ENCODE measurements at places on chromosomes 7 and 10. TPM values are rescaled to one million over a fixed set of nuclear protein-coding genes. Genes with fewer than 3 reads are reported as not detected.

Gene PRLHR
- total RNA-seq: under 0.01 TPM

DNA sequence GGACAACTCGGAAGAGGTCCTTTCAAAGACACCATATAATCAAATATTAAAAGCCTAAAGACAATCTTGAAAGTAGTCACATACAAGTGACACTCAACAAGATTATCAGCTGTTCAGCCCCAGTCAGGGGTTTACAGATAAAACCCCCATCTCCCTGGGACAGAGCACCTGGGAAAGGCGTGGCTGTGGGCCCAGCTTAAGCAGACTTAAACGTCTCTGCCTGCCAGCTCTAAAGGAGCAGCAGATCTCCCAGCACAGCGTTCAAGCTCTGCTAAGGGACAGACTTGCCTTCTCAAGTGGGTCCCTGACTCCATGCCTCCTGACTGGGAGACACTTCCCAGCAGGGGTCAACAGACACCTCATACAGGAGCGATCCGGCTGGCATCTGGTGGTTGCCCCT, 18.0 kb downstream of the CDCA7L start:
- DNase-seq: no peak
- H3K4me1 ChIP-seq: no peaks in the 10 kb centered on the region
- H3K27ac ChIP-seq: no peak overlapping the region
- H3K4me3 ChIP-seq: no peak overlapping the region
- no peaks in the 10 kb centered on the region for H3K27me3 ChIP-seq

GRCh38 chr10:104299031-104299904, 30.3 kb downstream of the GSTO2 start:
- DNase-seq: no peak
- no peaks in the 10 kb centered on the region for H3K36me3 ChIP-seq
- no peaks in the 10 kb centered on the region for H3K4me1 ChIP-seq
- no peak overlapping the region for H3K4me3 ChIP-seq
- peak overlapping the region; percentile 75 for H3K27ac ChIP-seq

DNA sequence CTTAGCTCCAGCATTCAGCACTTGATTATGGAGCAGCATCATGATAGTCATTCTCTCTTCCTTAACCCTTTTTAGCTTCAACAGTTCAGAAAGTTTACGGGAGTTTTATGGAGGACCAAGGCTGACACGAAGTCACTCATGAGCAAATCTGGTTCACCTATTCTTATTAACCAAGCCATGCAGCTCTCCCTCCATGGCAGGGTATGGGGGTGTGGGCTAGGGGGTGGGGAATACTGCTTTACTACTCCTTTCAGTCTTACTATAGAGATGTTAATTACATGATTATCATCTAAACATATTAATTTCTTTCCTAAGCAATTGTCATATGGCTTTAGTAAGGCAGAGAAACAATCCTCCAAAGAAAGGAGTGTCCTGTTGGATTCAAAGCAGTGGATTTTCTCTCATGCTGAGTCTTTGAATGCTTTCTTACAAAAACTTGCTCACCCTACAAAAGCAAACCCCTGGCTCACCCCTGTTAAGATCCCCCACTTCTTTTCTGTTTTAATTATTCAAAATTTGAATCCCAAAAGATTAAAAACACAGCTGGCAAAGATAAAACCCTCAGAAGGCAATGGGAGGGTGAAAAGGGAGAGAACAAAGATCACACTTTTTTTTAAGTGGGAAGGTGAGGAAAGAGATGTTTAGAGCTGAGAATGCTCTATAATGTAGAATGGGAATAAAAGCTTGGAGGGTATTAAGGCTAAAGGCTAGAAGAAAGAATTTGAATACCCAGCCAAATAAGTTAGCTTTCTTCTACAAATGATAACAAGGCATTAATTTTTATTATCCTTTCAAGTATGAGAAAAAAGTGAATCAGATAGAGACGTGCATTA, 46.4 kb upstream of the SEMA3E start:
- no peaks in the 10 kb centered on the region for H3K4me1 ChIP-seq
- H3K27ac ChIP-seq: no peak overlapping the region
- no peaks in the 10 kb centered on the region for H3K27me3 ChIP-seq
- DNase-seq: no peak
- H3K36me3 ChIP-seq: no peaks in the 10 kb centered on the region

- H3K27ac ChIP-seq: no peak overlapping the region
- H3K36me3 ChIP-seq: no peaks in the 10 kb centered on the region
- H3K4me3 ChIP-seq: no peak overlapping the region
- no peaks in the 10 kb centered on the region for H3K27me3 ChIP-seq
- DNase-seq: no peak
Observed at GRCh38 chr10:18793951-18794350, 134.7 kb downstream of the ARL5B start.

DNA sequence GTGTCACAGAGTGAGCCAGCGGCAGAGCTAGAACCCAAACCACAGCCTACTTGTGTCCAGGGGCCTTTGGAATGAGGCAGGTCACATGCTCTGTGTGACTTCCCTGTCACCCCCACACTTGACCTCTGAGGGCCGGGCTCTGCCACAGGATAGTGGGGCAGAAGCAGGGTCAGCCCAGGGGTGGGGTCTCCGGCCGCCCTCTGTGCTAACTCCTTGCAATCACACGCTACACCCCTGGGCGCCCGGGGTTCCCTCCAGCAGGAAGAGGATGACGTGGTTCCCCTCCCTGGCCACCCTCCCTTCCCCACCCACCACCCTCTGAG, 19.8 kb downstream of the TECPR1 start:
- H3K27ac ChIP-seq: no peak overlapping the region
- DNase-seq: no peak
- H3K4me1 ChIP-seq: no peaks in the 10 kb centered on the region
- no peak overlapping the region for H3K4me3 ChIP-seq
- H3K27me3 ChIP-seq: no peaks in the 10 kb centered on the region
